ENCODE measurements at places on chromosomes 12 and 14. TPM values are rescaled to one million over a fixed set of nuclear protein-coding genes. Genes with fewer than 3 reads are reported as not detected.

ACRBP gene
- total RNA-seq, result 0.31 TPM

RPS6KA5 gene
- 0.54 TPM for total RNA-seq

KRT72 gene
- total RNA-seq, result not detected

BLTP3B gene
- total RNA-seq, result 22.2 TPM

KLRC1 gene
- total RNA-seq, result not detected

MEG3 gene
- 35.4 TPM for total RNA-seq

TPH2 gene
- not detected for total RNA-seq

LBHD2 gene
- total RNA-seq, result not detected

AMDHD1 gene
- not detected for total RNA-seq

LMNTD1 gene
- not detected for total RNA-seq

CD69 gene
- not detected for total RNA-seq

TAS2R8 gene
- total RNA-seq, result not detected

RPL10L gene
- not detected for total RNA-seq

EML1 gene
- total RNA-seq, result 19.1 TPM

SERPINA3 gene
- total RNA-seq, result 731 TPM

CCDC197 gene
- not detected for total RNA-seq

GPR132 gene
- total RNA-seq, result not detected

GMPR2 gene
- total RNA-seq, result 49.8 TPM

UBC gene
- total RNA-seq, result 845 TPM

FERMT2 gene
- 86.3 TPM for total RNA-seq

SERPINA9 gene
- total RNA-seq, result not detected

FIGNL2 gene
- 0.24 TPM for total RNA-seq

ATF7 gene
- 30.4 TPM for total RNA-seq

TMEM229B gene
- 1.9 TPM for total RNA-seq

CATSPERB gene
- total RNA-seq, result not detected

OR9K2 gene
- total RNA-seq, result not detected

Data from cardiac ventricle fibroblast (primary cell).